ENCODE measurements at places on chromosomes 11 and 22.

GRCh38 chr11:22668005-22668796 lies 1.8 kb downstream of the GAS2 start:
- no peak for DNase-seq

DNA sequence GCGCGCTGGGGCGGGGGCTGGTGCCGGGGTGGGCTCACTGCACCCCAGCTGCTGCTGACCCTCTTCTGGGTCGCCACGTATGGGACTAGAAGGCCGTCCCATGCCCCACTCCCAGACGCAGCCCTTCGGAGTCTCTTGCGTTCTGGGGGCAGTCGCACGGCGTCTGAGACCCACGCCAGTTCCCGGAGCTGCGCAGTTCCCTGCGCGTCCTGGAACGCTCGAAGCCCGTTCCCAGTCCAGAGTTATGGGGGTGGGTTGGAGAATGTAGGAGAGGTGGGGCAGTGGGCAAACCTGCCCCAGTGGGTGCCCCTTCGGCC lies 375 bp downstream of the LAYN start:
- no peak for DNase-seq

GRCh38 chr11:27293515-27294417 lies 69.2 kb downstream of the CCDC34 start:
- DNase-seq, result no peak

DNA sequence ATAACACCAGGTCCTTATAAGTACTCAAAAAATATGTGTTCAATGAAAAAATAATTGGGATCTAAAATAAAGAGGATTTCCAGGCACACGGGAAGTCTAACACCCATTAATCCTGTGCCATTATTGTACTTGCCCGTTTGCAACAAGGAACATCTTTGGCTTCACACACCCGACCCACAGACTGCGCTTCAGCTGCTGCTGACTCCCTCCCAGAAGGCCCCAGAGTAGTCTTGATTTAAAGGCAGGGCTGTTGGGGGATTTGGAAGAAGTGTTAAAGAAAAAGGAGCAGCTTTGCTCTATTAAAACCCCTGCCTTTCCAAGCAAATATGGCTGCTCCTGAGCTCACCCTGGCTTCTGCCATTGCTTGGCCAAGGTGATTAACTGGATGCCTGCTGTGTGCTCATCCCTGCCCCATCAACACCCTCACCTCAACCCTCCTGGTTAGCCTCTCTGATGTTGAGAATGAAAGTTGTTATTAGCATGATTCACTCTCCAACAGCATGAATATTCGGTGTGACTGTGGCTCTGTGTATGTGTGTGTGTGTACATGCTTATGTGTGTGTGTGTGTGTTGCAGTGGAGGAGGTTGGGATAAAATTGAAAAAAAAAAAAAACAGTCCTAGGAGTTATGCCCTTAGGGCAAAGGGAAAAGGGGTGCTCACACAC lies 76.1 kb downstream of the KIRREL3 start:
- DNase-seq, result no peak

DNA sequence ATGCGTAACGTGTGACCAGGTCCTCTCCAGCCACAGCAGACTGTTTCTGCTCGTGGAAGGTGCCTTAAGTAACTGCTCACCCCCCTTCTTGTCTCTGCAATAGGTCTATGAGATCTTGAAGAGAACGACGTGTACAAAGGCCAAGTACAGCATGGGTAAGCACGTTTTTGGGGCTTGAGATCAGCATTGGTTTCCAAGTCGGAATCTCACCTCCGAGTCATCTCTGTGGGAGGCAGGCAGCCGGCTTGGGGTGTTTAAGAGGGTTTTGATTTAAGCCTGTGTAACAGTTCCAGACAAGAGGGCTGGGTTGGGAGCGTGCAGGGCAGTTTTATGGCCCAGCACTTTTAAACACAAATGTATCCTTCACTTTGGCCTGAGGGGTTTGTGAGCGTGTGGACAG lies 30.1 kb downstream of the ANO1 start:
- DNase-seq, result no peak

DNA sequence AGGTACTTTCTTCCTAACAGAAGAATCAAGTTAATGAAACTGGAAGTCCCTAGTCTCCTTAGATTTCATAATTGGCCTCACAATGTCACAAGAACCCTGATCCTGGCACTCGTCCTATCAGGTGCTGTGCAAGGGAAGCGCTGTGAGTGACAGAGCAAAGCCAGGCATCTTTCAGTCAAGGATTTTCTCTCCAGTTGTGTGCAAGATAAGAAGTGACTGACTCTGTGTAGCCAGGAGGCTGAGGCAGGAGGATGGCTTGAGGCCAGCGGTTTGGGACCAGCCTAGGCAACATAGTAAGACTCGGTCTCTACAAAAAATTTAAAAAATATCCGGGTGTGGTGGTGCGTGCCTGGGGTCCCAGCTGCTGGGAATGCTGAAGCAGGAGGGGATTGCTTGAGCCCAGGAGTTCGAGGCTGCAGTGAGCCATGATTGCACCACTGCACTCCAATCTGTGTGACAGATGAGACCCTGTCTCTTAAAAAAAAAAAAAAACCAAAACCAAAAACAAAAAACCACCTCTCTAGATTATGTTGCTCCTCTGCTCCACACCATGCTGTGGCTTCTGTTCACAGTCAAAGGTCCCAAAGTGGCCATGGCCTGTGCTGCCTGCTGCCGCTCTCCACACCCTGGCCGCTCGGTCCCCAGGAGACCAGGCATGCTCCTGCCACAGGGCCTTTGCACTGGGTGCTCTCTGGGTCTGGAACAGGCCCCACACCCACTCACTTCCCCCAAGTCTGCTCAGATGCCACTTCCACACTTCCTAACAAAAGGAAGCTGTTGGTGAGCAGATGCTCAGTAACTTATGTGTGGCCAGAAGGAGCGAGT lies 54.2 kb upstream of the CLDN5 start:
- DNase-seq, result no peak

DNA sequence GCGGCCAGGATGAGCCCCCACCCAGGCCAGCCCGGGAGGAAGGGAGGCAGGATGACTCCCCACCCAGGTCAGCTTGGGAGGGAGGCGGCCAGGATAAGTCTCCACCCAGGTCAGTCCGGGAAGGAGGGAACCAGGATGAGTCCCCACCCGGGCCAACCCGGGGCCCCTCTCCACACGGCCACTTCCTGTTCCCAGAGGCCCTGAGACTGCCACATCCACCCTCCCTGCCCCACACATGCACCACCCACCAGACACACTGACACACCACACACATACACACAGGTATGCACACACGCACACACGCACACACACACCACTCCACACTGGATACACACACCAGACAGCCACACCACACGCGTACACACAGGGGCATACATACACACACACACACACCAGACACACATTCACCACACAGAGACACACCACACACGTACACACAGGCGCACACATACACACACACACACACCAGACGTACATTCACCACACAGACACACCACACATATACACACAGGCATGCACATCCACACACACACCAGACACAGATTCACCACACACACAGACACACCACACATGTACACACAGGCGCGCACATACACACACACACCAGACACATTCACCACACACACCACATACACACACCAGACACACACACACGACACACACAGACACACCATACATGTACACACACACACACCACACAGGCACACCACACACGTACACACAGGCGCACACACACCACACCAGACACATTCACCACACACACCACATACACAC lies 84.9 kb upstream of the PRR5 start:
- DNase-seq, result peak; percentile 30

DNA sequence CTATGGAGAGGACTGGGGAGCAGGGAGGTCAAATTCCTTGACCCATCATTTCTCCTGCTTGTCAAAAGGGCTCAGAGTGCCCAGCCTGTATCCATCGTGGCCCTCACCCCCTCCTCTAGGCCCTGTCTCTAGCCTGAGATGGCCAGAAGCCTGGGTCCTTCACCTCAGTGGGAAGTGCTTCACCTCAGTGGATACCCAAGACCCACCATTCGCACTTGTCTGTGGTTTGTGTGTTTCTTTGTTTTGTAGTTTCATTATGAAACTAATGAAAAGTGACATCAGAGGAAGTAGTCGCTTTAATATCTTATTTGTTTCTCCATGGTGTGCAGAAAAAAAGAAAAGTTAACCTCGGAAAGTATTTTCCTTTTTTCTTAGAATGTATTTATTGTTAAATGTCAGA lies 194.0 kb upstream of the CADM1 start:
- no peak for DNase-seq

- no peak for DNase-seq
Measured at GRCh38 chr11:95739108-95739938, 50.3 kb downstream of the FAM76B start.

DNA sequence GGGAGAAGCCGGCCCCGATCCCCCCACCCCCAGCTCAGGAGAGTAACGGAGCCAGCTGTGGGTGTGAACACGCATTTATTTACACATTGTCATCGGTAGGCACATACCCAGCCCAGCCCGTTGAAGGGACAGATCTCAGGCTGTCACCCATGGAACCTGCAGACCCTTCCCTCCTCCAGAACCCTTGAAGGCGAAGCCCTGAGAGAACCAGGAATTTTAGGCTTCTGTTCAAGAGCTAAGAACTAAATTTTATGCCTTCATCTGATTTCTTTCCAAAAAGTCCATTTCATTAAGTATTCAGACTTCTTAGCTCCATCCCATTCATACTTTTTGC lies 379 bp upstream of the BRMS1 start:
- DNase-seq, result no peak

DNA sequence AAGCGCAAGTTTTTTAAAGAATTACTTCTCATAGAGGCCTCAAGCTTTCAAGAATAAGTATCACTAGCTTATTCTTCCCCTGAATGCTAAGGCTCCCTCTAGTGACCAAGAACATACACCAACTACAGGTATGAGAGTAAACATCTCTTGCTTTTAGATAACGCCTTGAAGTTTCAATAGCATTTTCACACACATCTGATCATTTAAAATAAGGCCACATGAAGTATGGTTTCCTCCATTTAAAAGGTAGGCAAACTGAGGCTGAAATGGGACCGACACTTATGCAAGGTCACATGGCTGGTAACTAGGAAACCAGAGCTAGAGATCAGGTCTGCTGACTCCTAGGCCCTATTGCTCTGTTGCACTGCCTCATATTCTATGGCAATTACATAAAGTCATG lies 66.5 kb downstream of the CCDC34 start:
- DNase-seq, result no peak

- DNase-seq, result no peak
Measured at GRCh38 chr22:38432264-38432663, 22.7 kb downstream of the KCNJ4 start.

GRCh38 chr22:39446239-39446721 lies 10.5 kb upstream of the MGAT3 start:
- no peak for DNase-seq

- DNase-seq, result no peak
Measured at GRCh38 chr11:35077709-35078469, 61.1 kb upstream of the CD44 start.

DNA sequence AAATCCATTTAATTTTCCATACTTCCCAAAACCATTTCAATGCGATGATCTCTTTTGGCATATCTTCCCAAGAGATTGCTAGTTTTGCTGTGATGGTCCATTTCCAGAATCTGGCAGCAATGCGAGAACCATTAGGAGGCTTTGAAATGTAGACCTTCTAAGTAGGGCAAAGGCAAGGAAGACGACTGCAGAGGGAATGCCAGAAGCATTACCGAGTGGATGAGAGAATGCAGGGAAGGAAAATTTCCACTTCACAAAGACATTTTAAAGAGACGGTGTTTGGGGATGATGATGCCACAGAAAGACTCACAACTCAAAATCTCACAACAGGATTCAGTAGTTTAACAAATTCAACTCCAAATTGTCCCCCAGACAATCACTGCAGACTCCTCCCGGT lies 471 bp upstream of the CEP126 start:
- DNase-seq, result peak; percentile 67

DNA sequence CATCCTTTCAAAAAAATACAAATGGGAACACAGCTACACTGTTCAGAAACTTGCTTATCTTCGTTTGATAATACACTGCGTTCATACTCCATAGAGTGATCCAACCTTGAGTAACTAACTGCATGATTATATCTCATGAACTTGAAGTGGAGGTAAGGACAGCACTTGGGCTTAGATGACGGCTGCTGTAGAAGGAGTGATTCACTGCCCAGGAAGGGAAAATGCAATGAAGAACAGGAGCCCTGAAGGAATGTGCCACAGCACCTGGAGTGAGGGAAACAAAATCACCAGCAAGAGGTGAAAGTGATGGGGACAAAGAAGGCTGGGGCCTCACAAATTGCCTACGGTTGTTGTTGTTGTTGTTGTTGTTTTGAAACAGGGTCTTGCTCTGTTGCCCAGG lies 44.1 kb upstream of the SC5D start:
- DNase-seq, result no peak

GRCh38 chr11:5809122-5809519 lies 397 bp downstream of the OR52N2 start:
- DNase-seq, result no peak

- DNase-seq, result no peak
Measured at GRCh38 chr11:121225382-121225781, 67.2 kb upstream of the SC5D start.

DNA sequence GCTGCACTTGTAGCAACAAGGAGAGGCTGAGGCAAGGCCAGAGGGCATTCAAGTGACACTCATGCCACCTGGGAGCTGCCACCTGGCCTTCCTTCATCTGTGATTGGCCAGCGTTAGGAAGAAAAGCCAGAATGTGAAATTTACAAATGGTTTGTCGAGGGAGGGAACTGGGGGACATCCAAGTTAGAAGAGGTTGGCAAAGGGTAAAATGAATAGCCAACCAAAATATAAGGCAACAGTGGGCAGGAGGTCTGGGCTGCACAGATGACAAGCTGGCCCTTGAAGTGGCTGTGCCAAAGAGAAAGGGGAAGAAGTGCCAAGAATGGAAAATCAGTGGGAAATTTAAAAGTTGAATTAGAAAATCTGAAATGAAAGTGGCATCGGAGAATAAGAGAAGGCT lies 221.4 kb downstream of the C11orf91 start:
- no peak for DNase-seq

DNA sequence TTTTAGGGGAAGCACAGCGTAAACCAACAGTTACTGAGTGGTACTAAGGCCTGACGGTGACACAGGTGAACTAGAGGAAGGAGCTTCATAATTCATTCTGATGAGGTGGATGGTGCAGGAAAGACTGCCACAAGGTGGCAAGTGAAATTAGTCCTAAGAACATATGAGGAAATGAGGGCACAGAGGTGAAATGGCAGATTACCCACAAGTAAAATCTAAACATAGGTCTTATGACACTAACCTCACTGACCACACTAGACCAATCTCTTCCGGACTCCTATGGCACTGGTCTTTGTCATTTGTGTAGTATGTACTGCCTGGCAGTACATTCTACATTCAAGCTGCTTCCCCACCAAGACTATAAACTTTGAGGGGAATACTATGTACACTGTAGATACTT lies 20.2 kb downstream of the GAB2 start:
- no peak for DNase-seq
